ENCODE measurements at places on chromosomes 1 and 21.

GRCh38 chr1:24972221-24972914 is 42.3 kb upstream of the RUNX3 start:
- no peak for DNase-seq

DNA sequence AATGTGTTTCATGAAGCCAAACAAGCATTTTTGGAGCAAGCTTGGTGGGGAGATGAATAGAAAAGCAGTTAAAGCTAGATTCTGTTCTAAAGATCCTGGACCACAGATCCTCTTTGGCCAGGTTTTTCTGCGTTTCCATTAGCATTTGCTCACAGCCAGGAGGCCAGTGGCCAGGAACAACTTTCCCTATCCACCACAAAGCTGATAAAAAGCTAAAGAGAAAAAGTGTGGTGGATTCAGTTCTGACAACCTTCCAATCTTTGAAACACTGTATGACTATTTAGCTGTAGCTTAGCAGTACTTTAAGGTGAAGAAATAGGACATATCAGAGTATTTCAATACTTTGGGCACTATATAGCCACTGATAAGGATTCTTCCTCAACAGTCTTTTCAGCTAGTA is 3.0 kb upstream of the NEK7 start:
- no peak for DNase-seq

- no peak for DNase-seq
Measured at GRCh38 chr1:212190169-212190568, 95.0 kb upstream of the PPP2R5A start.

DNA sequence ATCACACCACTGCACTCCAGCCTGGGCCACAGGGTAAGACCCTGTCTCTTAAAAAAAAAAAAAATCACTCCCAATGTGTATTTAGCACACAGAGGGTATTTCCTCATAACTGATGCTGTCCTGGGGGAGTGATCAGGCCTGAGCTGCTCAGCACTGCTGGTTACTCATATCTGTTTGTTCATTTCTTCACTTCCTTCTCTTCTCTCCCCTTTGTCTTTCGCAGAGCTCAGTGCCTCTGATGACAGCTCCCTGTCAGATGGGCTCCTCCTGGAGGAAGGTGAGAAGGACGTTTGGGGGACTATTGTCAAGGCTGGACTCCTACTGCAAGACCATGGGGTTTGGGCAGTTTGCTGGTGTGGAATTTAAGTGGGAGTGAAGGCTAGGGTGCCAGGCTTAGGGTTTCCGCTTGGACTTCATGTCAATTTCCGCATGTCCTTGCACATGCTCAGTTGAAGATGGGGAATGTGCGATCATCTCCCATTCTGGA is 13.0 kb downstream of the INAVA start:
- DNase-seq = no peak

GRCh38 chr1:204114606-204115005 is 37.2 kb downstream of the ETNK2 start:
- no peak for DNase-seq

GRCh38 chr1:226074046-226074445 is 11.5 kb downstream of the H3-3A start:
- DNase-seq = no peak

DNA sequence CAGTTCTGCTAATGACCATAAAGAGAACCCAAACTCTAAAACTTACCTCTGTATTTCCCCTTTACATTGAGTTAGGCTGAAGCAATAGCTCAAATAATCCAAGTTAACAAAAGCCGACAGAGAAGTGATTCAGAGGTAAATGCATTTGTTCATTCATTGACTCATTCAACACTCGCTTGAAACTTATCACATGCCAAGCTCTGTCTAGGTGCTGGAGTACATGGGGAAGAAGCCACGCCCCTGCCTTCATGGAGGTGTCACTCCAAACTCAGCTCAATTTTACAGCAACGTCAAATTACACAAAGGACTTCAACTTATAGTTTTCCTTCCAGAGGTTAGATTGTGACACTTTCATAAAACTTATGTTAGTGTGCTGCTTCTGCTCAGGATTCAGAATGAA is 45.8 kb downstream of the SLC25A24 start:
- no peak for DNase-seq

GRCh38 chr1:188061881-188062280 is 1233.1 kb downstream of the PLA2G4A start:
- no peak for DNase-seq

DNA sequence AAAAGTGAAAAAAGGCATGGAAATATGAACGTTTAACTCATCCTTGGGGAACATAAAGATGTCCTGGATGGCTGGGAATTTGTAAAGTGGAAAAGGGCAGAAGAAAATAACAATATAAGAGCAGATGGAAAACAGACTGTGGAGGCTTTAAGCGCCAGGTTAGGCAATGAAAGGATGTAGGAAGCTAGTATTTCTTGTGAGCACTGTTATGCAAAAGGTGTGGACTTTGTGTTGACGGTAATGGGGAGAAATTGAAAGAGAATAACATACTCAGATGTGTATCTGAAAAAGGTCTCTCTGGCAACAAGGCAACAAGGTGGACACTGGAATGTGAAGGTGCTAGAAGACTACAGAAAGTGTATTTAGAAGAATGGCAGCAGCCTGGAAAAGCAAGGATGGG is 411.8 kb downstream of the PLPP3 start:
- no peak for DNase-seq

DNA sequence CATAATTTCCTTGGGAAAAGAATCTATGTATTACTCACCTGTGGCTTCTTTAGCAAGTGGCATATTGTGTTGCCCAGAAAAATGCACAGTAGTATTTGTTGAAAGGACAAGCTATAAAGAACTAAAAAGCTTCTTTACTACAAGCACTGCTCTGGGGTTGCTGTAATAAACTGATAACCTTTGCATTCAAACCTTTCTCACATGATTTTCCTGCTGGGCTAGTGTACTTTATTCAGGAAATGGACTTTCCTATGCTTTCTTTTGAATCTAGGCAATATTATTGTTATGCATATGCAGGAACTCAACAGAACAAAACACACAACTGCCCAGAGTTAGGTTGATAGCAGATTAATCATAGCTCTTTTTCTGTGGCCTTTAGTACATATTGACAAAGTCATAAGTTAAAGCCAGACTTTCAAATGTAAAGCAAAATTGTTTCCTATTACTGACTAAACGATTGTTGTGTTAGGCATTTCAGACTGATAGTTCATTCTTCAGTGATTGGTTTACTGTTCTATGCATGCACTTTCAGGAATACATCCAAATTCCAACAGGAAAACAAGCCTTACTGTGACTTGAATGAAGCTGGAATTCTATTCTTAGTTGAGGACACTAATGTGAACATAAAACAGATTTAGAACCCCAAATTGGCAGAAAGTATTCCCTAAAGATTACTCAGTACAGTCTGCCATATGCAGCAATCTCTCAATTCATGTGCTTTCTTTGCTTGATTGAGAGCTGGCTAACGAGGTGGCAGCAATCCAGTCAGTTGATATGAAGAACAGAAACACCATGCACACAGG is 564.3 kb upstream of the NEGR1 start:
- no peak for DNase-seq
